ENCODE measurements at places on chromosomes 2 and 18. TPM values are rescaled to one million over a fixed set of nuclear protein-coding genes. Genes with fewer than 3 reads are reported as not detected.

Gene KANSL3
- total RNA-seq = 26.3 TPM

Gene MEP1B
- total RNA-seq = not detected

Gene TUBB8B
- total RNA-seq = not detected

Gene UGT1A10
- not detected for total RNA-seq

Gene PNKD
- 22.2 TPM for total RNA-seq

Gene TMEM169
- 0.83 TPM for total RNA-seq

Gene VIL1
- not detected for total RNA-seq

Gene DUSP19
- total RNA-seq = 1.4 TPM

Gene ZNF385B
- total RNA-seq = not detected
